ENCODE measurements at places on chromosomes 13 and 19.
A peak's percentile ranks its signal among the peaks of the same experiment; 100 is the strongest.

DNA sequence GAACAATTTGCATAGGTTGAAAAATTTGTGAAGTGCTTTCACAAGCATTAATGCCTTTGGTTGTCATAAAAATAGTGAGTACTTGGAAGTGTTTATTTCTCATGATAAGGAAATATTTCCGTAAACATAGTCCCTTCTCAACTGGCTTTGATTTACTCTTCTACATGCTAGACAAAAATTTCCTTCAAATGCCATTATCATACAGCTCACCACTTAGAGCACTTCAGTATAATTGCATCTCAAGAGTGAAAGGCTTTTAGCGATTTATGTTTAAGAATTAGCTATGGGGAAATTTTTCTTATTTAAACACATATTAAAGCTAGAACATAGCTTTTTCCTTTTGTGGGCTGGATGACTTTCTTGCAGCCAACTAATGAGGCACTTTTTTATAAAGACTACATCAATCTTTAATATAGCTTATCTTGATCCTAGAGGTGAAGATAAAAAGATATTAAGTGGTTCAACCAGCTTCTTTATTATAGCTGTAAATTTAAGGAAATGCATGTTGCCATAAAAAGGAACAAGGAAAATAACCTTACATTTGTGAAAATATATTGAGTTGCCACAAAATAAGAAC lies 656.8 kb downstream of the SLITRK6 start:
- no peak for DNase-seq

GRCh38 chr13:42487221-42487620 lies 86.7 kb upstream of the TNFSF11 start:
- DNase-seq, result no peak

DNA sequence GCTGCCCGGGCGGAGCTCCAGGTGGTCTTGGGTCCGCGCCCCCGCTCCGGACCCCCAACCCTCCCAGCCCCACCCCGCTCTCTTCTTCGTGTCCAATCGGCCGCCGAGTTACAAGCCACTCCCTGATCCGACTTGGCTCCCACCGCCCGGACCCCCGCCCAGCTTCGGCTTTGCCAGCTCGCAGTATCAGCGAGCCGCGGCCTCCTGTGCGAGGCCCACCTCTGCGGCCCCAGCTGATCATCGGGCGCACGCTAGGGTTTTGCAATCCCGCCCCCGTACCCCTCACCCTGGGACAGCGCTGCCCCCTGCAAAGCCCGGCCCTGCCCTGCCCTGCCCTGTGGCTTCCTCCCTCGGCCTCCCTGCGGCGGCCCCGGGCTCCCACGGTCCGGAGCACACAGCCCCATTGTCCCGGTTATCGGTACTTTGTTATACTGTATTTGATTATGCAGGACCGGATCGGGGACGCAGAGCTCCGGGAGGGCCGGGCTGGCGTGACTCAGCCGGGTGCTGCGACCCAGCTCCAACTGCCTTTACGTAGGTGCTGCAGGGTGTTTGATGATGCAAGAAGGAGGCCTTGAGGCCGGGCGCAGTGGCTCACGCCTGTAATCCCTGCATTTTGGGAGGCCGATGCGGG lies 598 bp upstream of the LPAR2 start:
- DNase-seq, result peak; percentile 57

GRCh38 chr13:93254775-93255174 lies 28.2 kb downstream of the GPC6 start:
- peak; percentile 53 for DNase-seq

GRCh38 chr19:556611-557382 lies 12.9 kb downstream of the GZMM start:
- DNase-seq, result no peak

GRCh38 chr13:85557691-85558467 lies 241.3 kb downstream of the SLITRK6 start:
- DNase-seq, result no peak

GRCh38 chr13:94994506-94994905 lies 282.2 kb upstream of the SOX21 start:
- DNase-seq, result no peak

- DNase-seq, result no peak
Measured at GRCh38 chr19:14616407-14616806, 33.5 kb downstream of the CLEC17A start.
